ENCODE measurements at places on chromosomes 6 and 20.

- no peak for DNase-seq
These were observed 151.5 kb upstream of the MLIP start for GRCh38 chr6:53959717-53960116.

GRCh38 chr20:58570204-58570859 lies 55.1 kb upstream of the APCDD1L start:
- no peak for DNase-seq

- DNase-seq: no peak
These were observed 699.0 kb downstream of the KHDRBS2 start for GRCh38 chr6:61586934-61587537.

DNA sequence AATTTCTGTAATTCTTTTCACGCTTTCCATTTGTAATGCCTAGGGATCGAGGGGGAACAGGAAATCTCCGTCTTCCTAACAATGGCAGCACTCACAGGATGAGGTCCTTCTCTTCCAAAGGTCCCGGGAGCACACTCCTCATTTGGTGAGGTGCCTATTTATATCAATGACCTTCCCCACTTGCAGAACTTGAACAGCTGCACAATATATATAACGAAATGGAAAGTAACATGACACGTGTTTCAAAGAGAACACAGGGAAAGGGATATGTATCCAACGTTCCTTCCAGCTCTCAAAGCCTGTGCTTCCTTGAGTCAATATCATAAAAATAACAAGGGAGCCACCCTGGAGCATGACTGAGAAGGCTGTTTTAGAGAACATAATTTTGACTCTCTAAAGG lies 78.6 kb upstream of the RBM24 start:
- no peak for DNase-seq

GRCh38 chr20:19453862-19454261 lies 241.4 kb downstream of the SLC24A3 start:
- DNase-seq: no peak

- no peak for DNase-seq
These were observed 7.4 kb downstream of the HLA-F start for GRCh38 chr6:29730575-29731126.

Measured in SW 1271 (cell line).